ENCODE measurements at places on chromosomes 11 and 22.

DNA sequence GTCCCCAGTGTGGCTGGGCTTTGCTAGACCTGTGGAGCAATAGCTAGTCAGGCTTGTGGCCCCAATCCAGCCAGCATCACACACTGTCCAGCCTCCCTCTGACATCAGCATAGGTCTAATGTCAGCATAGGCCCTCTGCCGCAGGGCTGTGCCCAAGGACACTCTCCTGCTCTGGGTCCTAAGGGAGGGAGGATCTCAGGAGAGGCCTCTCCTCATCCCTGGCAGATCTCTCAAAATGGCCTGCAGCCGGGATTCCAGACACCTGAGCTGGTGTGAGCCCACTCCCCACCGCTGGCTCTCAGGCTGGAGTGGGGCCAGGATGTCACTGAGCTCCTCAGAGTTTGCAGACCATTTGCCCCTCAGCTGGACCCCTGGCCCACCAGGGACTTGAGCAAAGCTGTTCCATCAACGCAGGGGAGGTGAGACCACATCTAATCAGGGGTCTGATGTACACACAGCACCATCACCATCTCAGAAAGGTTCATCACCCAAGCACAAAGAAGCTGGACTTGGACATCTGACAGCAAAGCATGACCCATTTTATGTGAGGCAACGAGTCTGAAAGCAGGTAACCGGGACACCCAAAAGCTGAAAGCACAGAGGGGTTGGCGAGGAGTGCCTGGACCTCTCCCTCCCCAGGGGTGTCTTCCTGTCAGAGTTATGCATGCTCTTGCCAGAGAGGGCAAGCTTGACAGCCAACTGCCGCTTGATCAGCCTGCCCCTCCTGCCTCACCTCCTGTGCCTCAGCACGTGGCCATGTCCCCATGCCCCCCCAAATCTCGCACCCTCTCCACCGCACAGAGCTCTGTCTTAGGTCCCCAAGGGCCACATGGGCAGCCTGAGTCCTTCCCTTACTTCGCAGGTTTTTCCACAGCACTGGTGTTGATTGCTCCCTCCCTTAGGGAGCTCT, 69.7 kb upstream of the SEPTIN5 start:
- no peak for DNase-seq

DNA sequence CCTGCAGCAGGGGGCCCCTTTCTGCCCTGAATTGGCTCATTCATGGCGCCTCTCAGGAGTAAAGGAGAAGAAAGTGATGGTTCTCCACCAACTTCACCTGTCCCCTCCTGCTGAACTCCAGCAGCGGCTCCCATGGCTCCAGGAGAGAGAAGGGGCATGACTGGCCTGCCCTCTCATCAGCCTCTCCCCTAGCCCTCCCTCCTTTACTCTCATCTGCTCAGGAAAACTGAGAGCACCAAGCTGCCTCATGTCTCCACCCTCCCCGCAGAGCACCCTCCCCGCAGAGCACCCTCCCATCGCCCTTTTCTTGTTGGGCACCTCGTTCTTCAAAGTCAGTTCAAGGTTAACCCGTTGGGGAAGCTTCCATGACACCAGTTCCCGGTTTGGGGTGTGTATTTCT, 82.1 kb upstream of the ATXN10 start:
- DNase-seq: no peak

GRCh38 chr22:41917903-41918791, 3.3 kb upstream of the SHISA8 start:
- DNase-seq: no peak

- DNase-seq: peak; percentile 0
Observed at GRCh38 chr11:70517988-70518907, 119.9 kb downstream of the CTTN start.

- DNase-seq: no peak
Observed at GRCh38 chr22:41290262-41291221, 4.6 kb upstream of the RANGAP1 start.

- DNase-seq: no peak
Observed at GRCh38 chr11:30889143-30889794, 303.1 kb upstream of the MPPED2 start.

DNA sequence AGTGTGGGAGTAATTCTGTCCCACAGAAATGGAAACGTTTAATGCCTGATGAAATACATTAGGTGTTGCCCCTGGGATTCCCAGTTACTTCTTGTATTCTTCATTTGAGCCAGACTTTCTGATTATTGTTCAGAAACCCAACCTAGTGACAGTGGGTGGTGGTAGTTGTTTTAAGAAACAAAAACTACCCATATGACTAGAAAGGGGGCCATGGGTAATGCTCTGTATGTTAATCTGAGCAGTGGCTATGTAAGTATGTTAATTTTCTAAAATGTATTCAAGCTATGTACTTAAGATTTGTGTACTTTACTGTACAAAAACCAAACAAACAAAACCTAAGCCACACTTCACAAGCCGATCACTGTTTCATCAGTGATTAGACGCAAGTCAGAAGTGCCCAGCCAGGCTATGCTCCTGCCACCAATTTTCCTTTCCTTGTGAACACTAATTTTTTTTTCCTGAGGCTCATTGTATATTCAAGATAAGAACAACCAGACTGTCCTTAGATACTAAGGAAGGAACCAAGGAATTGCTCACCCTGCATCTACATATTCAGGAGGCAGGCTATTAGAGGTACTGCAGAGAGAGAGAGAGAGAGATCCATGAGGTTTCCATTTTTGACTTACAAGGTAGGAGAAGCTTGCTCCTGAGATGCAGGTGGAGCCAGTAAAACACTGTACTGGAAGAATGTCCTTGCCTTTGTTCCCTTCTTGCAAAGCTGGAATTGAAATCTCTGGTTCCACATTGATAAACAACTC, 122.7 kb downstream of the DBX1 start:
- DNase-seq: no peak

- no peak for DNase-seq
Observed at GRCh38 chr11:16926883-16927626, 87.2 kb downstream of the PLEKHA7 start.

DNA sequence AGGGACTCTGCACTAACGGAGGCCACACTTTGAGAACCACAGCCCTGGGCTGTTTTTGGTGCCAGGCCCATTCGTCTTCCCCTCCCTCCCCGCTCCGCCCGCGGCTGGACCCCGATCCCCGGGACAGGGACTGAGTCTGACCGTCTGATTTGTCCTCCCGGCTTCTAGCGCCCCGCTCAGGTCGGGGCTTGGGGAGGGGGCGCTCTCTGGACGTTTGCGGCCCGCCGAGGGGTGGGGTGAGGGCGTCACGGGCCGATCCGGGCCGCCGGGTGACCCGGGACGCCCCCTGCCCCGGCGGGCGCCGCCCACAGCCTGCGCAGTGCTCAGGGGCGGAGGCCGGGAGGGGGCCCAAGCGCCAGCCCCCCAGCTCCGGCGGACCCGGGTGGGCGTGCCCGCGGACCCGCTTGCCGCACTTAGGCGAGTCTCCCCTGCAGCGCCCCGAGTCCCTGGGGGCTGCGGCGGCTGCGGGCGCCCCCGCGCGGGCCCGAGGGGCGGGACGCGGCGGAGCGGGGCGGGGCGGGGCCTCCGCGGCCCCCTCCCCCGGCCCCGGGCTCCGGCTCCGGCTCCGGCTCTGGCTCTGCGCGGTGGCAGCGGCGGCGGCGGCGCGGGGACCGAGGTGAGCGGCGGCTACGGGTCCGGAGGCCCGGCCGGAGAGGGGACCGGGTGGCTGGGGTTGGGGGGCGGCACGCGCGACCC, 33.7 kb upstream of the PRR5 start:
- DNase-seq: peak; percentile 64

DNA sequence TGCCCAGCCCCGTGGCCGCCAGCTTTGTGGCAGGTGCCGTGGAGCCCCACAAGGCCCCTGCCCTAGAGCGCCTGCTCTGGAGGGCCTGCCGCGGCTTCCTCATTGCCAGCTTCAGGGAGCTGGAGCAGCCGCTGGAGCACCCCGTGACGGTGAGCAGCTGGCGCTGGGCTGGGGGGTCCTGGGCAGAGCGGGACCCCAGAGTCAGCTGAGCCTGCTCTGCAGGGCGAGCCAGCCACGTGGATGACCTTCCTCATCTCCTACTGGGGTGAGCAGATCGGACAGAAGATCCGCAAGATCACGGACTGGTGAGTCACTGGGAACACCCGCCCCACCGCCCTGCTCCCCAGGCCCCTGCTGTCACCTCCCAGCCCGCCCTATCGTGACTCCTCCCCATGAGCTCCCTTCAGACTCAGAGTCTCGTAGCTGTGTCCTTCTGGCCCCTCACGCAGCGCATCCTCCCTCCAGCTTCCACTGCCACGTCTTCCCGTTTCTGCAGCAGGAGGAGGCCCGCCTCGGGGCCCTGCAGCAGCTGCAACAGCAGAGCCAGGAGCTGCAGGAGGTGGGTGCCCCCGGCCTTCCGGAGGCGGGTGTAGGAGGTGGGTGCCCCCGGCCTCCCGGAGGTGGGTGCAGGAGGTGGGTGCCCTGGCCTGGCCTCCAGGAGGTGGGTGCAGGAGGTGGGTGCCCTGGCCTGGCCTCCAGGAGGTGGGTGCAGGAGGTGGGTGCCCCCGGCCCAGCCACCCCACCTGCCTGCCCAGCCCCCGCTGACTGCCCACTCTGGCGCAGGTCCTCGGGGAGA, 4.7 kb downstream of the TCIRG1 start:
- DNase-seq: no peak

- DNase-seq: no peak
Observed at GRCh38 chr11:59572091-59572490, 43.5 kb downstream of the OSBP start.

DNA sequence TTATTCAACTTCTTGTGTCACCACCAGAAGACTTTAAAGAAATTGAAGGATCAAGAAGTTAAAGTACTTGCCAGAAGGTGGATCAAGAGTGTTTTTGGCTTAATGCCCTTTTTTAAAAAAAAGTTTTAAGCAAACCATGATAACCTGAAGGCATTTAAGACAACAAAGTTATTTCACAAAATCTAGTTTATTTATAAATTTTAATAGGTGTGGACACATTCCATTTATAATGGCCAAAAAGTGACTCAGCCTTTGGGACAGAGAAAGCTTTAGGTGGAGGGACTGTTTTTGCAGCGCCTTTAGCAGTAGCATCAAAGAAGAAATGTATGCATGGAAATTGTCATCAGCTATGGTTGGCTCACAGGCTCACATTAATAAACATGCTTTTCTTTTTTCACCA, 17.9 kb downstream of the TCP11L1 start:
- DNase-seq: no peak

- DNase-seq: peak; percentile 67
Observed at GRCh38 chr22:30206944-30207343, 39.6 kb downstream of the LIF start.

- DNase-seq: no peak
Observed at GRCh38 chr11:116030697-116031331, 526.6 kb upstream of the CADM1 start.

GRCh38 chr11:77322926-77323590, 21.6 kb upstream of the GDPD4 start:
- DNase-seq: no peak

- peak; percentile 37 for DNase-seq
Observed at GRCh38 chr11:126307706-126308105, 3.8 kb downstream of the DCPS start.

DNA sequence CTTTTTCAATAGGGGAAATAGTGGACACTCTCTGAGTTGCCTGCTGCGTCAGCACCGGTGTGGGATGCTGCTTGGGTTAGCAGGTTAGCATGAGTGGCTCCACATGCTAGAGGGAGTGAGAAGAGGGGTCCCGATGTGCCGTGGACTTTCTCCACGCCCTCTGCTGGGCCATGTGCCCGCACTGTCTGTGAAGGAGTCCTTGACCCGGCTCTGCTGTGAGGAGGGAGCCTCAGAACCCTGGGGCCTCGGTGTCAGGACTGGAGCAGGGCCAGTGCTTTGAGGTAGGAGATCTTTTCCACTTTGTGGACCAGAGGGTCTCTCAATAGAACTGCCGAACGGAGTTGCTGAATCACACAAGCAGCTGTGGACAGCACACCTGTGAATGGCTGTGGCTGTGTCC, 14.8 kb downstream of the CTTN start:
- DNase-seq: peak; percentile 72

- DNase-seq: no peak
Observed at GRCh38 chr11:30429550-30429949, 106.6 kb downstream of the ARL14EP start.

DNA sequence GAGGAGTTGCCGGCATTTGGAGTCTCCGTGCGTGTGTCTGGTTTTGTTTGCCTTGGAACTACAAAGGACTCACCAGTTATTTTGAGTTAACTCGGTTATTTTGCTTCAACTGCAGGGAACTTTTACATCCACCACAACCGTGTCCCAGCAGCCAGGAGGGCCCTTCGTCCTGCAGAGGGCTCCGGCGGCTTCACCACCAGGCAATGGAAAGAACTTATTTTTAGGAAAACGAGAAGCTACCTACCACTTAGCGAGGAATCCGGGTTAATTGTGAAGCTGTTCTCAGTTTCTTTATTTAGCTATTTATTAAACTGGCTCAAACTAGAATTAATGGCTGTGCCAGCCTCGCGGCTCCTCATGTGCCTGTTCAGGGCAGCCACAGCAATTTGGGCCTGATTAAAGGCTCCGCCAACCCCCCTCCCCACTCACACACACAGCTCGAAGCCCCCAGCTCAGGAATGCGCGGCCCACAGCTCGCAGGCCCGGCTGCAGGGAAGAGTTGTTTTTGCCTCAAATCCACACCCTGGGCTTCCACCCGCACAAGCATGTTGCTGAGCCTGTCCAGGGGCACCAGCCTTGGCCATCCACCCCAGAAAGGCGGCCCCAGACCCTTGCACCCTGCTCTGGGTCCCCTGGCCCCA, 55.9 kb upstream of the FGF3 start:
- no peak for DNase-seq

GRCh38 chr22:45553351-45554039, 50.8 kb downstream of the FBLN1 start:
- DNase-seq: peak; percentile 94

DNA sequence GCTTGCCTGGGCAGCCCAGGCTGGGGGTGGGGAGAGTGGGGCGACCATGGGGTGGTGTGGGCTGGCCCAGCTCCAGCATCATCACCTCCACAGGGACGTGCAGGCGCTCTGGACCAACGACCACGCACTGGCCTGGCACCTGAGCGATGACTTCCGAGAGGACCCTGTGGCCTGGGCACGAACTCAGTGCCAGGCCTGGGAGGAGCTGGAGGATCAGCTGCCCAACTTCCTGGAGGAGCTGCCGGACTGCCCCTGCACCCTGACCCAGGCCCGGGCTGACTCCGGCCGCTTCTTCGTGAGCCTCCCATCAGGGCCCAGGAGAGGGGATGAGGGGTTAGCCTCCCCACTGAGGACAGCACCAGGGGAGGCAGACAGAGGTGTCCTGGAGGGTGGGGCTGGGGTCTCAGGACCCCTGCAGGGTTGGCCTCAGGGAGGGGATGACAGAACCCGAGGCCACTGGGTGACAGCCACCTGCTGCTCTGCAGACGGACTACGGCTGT, 3.8 kb downstream of the SUSD2 start:
- DNase-seq: no peak

- DNase-seq: no peak
Observed at GRCh38 chr11:69186316-69187260, 30.9 kb downstream of the SMIM38 start.

DNA sequence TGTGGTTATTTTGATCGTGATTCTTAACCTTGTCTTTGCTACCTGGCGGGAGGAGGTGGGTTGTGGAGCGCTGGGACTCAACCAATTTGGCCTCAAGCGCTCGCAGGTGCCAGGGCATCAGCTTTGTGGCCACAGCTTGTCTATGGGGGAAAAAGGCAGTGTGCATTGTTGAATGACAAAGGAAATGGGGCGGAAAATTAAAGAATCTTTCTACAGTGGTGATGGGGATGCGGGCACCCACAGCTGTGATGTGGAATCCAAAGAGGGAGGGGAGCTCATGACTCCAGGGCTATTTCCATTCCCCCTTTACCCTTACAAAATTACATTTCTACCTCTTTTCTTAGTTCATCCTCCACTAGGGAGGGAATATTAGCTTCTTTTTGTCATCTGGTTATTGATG, 1.1 kb downstream of the SLC6A5 start:
- no peak for DNase-seq

GRCh38 chr22:42074132-42074811, at the start of gene PHETA2:
PHETA2 (plus strand) TSS chr22:42074248; CDS start chr22:42077294, 3,046 bp downstream.
- DNase-seq: peak; percentile 65

All from ovary (tissue), 10 donors.